ENCODE measurements at places on chromosomes 11 and 22.

DNA sequence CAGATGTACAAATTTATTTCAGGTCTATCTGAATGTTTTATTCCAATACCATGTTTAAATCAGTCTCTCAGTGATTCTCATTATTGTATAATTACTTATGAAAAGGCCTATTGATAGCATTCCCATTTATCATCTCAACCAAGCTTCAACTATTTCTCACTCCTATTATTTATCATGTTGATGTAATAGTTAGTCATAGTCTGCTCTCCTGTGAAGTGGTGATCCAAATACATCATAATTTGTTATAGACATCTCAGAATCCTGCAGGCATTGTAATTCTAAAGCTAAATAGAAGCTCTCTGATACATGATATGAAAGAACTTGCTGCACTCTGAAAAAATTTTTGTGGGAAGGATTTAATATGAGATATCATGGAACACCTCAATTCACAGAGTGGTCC lies 21.8 kb upstream of the OR8G1 start:
- DNase-seq = no peak

- no peak for DNase-seq
Measured at GRCh38 chr11:14969901-14970323, 2.2 kb downstream of the CALCA start.

GRCh38 chr11:112227471-112227870 lies 1.2 kb downstream of the PTS start:
- peak; percentile 10 for DNase-seq

- peak; percentile 49 for DNase-seq
Measured at GRCh38 chr11:27291954-27292636, 70.9 kb downstream of the CCDC34 start.

DNA sequence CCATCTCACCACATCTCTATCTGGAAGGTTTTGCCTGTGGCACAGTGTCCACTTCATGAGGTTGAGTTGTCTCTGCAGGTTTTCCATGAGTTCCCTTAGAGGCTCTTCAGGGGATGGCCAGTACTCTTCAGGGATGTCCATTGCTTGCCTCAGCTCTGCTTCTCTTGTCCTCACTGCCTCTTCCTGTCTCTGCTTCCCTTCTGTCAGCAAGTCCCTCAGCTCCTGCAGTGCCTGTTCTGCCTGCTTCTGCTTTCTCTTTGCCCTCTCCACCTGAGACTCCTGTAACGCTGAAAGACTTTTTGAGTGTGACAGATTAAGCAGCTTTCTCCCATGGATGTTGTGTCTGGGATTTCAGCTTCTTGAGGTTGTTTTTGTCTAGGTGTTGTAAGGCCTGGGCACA lies 38.2 kb upstream of the MRPL17 start:
- DNase-seq = no peak

DNA sequence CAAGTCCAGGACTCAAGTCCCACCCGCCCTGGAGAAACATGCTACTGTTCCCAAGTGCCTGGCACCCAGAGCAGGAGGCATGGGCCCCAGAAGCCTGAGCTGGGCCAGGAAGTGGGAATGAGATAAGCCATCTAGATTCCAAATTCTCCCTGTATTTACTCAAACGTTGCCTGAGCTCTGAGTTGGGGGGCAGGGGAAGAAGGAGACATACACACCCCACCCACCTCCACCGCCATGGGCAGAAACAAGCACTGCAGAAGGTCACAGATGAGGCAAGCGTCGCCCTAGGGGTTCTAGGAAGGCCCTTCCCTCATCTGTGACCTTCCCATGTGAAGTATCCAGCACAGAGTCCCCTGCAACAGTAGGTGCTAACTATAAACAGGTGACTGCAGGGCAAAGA lies 54.0 kb downstream of the PLEKHA7 start:
- DNase-seq = no peak
